ENCODE measurements at places on chromosomes 2 and 18.

DNA sequence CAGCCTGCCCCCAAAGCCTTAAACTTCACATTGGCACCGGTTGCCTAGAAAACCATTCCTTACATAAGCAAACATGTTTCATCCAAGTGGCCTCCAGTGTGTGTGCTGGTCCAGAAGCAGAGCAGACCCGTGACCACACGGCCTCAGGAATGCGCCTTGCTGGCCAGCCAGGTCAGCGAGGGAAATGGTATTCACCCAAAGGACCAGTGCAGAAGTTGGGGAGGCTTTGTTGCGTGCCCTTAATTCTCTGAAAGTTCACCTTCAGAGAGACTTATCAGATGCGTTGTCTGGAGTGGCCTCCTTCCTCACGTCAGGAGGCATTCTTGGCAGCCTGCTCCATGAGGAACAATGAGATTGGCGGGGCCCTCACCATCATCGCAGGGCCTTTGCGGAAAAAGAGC lies 25.9 kb downstream of the NRP2 start:
- DNase-seq: no peak

DNA sequence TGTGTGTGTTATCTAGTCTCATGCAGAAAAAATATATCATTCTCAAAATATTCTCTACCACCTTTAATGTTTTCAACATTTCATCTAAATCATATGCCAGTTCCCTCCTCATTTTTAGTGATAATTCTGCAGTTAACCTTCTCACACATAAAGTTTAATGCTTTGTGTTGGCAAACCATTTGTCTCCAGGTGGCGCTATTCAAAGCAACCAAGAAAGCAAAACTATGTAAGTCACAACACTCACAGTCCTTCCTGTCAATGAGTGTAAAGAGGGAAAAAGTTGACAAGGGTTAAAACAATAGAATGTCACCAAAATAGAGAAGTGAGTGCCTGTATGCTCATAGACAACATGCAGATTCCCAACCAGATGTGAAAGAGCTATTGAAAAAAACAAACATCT lies 961.6 kb upstream of the LRRTM1 start:
- DNase-seq: no peak

GRCh38 chr2:88199912-88200682 lies 30.0 kb downstream of the THNSL2 start:
- peak; percentile 23 for DNase-seq

DNA sequence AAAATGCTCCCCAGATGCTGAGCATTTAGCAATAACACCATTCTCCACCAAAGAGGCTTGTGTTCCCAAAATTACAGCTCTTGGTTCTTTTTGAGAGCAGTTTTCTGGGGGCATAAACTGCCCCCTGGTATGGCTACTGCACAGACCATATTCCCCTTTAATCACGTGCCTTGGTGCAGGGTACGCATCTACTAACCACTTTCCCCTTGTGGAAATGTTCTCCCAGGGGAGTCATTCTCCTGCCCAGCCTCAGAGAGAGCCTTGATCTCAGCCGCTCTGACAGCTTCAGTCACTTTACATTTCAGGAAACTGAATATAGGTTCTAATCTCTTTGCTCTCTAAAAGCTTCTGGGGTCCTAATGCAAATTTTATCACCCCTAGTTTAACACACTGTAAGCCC lies 44.7 kb upstream of the EML6 start:
- no peak for DNase-seq

DNA sequence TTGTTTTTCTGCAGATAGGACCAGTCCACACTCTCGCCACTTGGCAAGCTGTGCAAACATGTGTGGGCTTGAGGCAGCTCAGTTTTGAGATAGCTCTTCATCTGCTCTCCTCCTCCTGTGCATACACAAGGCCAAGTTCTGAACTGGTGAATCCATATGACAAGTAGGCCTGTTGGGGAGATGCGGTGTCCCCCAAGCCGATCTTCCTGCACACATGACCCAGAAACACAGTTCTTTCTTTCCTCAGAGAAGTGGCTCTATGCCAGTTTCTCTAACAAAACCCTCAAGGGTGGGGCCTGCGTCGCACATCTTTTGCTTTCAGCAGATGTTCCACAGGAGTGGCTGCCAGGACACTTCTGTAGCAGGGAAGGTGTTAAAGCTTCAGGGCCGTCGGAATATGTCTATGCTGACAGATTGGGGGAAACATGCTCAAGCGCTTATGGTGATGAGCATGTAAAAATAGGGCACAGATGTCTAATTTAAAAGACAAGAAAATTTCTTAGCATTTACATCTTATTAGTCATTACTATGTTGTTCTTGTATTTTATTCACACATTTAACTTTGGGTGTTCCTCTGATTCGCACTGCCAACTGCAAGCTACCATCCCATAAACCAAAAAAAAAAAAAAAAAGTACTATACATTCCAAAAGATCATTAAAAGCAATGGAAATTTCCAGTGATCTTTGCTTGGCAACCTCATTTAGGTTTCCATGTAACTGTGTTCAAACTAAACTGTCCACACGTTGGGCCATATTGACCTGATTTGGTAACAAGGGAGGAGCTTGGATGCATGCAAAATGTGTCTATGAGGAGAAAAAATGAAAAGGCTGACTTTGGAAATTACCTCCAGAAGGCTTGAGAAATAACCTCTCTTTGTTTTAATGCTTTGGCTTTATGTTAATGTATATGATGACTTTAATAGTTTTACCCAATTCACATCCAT lies 1055.5 kb upstream of the KLHL29 start:
- DNase-seq: no peak

DNA sequence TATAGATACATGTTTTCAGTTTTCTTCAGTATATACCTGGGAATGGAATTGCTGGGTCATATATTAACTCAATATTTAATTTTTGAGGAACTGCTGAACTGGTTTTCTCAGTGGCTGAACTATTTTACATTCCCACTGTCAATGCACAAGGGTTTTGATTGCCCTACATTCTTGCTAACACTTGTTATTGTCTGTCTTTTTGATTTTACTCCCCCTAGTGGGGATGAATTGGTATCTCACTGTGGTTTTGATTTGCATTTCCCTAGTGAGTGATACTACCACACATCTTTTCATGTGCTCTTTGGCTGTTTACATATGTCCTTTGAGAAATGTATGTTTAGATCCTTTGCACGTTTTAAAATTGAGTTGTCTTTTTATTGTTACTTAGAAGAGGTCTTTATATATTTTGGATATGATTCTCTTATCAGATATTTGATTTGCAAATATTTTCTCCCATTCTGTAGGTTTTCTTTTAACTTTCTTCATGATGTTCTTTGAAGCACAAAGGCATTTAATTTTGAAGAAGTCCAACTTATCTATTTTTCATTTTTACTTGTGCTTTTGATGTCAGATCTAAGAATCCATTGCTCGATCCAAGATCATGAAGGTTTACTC lies 36.2 kb downstream of the ASB1 start:
- peak; percentile 61 for DNase-seq

DNA sequence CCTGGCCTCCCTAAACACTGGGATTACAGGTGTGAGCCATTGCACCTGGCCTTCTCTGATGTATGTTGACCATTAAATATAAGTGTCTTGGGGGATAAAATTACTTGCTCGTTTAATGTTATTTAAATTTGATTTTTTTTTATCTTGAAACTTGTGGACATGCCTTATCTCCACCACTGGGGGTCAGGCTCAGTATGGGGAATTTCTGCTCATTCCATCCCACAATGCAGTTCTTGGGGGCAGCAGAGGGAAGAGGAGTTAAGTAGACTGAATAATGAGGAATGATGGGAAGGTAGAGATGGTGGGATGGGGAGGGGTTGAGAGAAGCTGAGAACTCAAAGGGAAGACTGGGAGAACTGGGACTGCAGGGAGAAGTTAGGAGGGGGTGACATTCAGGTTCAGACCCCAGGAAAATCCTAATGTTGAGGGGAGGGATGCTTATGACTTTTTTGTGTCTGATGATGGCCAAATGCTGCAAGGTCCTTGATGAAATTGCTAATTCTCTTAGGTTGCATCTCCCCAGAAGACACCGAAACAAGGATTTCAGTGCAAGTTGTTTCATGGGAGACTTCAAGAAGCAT lies 174.2 kb downstream of the MIB1 start:
- no peak for DNase-seq

GRCh38 chr2:215970425-215970824 lies 42.9 kb downstream of the MREG start:
- DNase-seq: no peak

DNA sequence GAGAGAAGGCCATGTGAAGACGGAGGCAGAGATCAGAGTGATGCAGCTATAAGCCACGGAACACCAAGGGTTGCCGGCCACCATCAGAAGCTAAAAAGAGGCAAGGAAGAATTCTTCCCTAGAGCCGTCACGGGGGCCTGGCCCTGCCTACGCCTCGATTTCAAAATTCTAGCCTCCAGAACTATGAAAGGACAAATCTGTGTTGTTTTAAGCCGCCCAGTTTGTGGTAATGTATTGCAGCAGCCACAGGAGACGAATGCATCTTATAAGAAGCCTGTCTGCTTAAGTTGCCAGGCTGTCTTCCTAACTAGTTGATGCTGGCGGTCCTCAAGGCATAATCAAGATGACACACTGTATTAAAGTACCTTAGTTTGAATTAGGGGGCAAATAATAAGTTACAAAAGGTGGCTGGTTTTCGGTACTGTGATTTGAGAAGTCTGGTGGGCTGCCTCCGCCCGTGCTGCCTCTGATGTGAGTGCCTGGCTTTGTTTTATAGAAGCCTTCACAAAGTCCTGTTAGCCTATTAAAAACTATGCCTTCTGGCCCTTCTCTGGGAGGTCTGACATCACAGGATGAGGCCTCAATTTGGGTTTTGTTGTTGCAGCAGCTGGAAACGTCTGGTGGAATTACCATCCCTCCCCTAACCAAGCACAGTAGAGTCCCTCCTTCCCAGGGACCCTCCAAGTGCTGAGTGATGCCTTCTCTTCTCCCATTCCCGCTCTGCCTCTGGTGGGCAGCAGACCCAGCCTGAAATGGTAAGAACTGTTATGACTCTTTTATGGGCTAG lies 53.6 kb downstream of the SRD5A2 start:
- DNase-seq: no peak

DNA sequence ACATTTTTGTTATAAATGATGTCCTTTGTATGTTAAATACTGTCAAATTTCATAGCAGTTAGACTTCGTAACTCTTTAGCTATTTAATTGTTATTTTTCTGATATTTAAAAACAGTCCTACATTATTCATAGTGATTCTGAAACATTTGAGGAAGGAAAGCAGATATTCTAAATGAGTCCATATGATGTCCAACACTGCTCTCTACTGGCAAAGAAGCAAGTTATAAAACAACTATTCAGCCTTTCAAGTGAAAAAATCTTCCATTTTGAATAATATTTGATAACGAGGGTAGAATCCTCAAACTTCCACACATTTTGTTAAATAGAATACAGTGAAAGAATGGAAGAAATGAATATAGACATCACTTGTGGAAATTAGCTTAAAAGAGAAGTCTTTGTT lies 220.8 kb downstream of the GULP1 start:
- DNase-seq: no peak
